ENCODE measurements at places on chromosomes 11 and 22.
A peak's percentile ranks its signal among the peaks of the same experiment; 100 is the strongest.

DNA sequence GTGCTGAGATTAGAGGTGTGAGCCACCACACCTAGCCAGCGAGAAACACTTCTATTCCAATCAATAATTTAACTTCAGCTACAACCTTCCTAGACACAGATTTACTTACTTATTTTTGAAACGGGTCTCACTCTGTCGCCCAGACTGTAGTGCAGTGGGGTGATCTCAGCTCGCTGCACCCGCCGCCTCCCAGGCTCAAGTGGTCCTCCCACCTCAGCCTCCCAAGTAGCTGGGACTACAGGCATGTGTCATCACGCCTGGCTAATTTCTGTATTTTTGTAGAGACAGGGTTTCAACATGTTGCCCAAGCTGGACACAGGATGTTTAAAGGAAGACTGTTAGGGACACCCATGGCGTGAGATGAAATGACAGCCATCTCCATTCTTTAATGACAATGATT, 61.3 kb downstream of the MICAL3 start:
- DNase-seq = no peak

GRCh38 chr11:128497061-128497775, 90.1 kb downstream of the ETS1 start:
- DNase-seq = peak; percentile 92

DNA sequence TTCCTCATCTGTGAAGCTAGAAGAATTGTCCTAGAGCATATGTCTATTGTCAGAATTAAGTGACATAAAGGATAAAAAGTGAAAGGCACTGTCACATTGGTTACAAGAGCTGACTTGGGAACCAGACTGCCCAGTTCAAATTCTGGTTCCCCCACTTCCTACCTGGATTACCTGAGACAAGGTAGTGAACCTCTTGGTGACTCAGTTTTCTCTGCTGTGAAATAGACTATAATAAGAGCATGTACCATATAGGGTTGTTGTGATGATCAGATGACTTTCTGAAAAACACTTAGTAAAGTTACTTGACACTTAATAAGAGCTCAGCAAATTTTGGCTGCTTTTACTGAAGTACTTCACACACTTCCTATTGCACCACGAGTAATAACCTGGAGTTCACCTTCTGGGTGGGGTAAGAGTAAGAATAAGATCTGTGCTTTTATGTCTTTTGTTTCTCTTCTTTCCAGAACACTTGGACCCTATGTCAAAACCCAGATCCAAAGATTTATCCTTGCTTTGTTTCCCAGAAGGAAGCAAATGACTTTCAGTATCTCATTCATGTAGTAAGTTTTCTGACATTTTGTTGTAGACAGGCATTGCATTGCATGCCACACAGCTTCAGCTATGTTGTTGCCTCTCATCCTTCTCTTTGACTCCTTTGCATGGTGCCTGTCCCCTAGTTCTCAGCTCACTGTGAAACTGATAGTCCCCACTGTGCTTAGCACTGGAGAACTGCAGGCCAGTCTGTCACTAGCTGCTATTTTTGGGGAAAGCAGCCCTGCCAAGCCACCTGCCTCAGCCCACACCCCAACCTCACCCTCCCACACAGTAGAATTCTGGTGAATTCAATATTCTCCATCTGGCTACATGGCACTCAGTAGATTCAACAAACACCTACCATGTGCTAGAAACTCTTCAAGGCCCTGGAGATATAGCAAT, 121.8 kb upstream of the POU2AF2 start:
- DNase-seq = no peak

DNA sequence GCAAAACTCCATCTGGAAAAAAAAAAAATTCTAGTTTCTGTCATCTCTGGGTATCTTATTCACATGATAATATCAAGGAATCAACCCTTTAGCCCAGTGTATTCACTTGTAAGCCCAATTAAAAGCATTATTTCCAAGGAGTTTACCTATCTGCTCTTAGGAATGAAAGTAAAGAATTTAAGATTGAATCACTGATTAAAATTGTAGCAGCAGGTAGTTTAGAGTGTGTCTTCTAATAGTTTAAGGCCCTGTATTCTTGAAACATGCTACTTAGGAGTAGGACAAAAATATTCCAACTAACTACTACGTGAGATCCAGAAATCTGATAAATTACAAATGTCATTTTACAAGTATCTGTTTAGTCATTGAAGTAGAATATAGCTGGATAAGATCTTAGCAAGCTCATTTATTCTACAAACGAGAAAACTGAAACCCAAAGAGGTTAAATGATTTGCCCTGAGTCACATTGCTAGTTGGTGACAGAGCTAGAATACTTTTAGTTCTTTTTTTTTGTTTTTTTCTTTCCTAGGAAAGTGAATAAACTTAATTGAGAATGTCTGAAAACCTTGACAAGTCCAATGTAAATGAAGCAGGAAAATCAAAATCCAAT, 4.0 kb downstream of the TCP11L1 start:
- DNase-seq = no peak

GRCh38 chr11:10918698-10919097, 60.8 kb upstream of the ZBED5 start:
- DNase-seq = no peak

DNA sequence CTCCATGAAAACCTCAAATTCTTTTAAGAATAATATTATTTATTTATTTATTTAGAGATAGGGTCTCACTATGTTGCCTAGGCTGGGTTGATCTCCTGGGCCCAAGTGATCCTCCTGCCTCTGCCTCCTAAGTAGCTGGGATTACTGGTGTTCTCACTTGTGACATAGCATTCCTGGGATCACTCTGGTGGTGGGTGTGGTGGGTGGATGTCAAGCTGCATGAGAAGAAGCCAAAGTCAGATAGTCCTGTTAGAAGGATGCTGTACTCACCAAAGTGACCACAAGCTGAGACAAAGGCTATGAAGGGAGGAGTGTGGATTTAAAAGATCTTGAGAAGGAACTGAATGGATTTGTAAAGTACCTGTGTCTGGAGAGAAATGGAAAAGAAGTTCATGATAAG, 87.9 kb upstream of the SPON1 start:
- no peak for DNase-seq

GRCh38 chr22:42873356-42873755, 16.3 kb upstream of the ARFGAP3 start:
- DNase-seq = no peak

- no peak for DNase-seq
Measured at GRCh38 chr11:106594751-106595351, 423.4 kb downstream of the GUCY1A2 start.

DNA sequence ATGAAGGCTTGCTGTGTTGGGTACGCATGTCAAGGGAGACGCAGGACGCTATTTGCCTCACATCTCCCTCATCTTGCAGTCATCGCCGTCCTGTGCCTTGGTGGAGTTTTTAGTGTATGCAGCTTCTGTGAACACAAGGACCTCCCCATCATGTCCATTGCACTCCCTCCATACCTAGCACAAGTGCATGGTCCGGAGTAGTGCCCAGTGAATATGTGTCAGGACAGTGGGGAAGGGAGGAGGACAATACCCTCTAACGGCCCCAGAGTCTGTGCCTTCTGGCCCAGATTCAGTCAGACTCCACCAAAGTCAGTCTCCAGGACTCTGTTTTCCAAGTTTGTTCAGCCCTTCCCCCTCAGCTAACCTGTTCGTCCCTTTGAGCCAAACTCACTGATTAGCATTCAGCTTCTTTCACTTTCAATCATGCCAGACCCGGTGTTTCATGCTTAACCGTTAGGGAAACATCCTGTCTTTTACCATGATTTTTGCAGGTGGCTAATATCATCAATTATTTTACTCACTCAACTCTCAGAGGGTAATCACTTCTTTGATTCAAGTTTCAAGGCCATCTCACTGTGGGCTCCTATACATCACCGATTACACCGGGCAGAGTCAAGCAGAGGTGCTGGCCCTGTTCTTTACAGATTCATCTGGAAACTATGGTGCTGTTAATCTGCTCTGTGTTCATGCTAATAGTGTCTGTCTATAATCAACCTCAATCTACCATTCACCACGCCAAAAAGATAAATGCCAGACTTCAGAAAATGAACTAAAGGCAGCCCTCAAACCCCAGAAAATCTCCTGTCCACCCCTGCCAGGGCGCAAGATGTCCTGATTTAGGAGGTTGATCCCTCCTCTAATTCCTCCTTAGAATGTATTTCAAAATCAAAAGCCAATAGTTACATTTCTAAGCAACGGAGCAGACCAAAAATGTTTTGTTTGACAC, 156.5 kb downstream of the RRAS2 start:
- no peak for DNase-seq

DNA sequence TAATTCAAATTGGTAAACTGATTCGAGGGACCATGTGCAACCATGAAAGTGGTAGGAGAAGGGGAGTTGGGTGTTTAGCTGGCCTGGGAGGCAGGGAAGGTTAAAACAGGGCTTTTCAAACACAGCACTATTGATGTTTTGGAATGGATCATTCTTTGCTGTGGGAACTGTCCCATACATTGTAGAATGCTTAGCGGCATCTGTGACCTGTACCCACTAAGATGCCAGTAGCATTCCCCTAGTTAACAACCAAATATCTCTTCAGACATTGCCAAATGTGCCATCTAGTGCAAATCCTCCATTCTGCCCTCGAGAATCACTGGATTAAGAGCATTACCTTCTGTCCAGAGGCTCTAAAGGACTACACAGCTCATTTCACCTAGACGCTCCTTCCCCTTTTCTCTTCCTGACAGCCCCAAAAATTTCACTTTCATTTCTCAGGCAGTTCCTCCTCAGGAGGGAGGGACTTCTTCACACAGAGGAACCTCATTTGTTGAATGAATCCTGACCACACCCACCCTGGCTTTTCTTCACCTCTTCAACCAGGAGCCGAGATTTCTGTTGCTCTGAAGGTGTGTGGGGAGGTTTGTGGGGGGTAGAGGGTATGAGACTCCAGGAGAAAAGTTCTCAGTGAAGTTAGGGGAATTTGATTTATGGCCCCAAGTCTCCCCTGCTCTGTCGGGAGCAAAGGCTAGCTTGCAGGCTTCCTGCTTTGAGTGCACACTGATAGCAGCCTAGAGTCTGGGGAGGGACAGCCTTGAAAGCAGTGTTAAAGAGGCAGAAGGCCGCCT, at the start of gene TRIM34:
Gene TRIM34, plus strand, starts transcription at position 513 of the 791 bp plus-strand sequence. CDS start 7,331 bp downstream, outside the sequence.
- peak; percentile 65 for DNase-seq

GRCh38 chr22:25690798-25691197, 51.2 kb upstream of the MYO18B start:
- no peak for DNase-seq

GRCh38 chr11:129943036-129943435, 47.7 kb upstream of the NFRKB start:
- no peak for DNase-seq

GRCh38 chr11:119795231-119795630, 66.2 kb upstream of the NECTIN1 start:
- no peak for DNase-seq

DNA sequence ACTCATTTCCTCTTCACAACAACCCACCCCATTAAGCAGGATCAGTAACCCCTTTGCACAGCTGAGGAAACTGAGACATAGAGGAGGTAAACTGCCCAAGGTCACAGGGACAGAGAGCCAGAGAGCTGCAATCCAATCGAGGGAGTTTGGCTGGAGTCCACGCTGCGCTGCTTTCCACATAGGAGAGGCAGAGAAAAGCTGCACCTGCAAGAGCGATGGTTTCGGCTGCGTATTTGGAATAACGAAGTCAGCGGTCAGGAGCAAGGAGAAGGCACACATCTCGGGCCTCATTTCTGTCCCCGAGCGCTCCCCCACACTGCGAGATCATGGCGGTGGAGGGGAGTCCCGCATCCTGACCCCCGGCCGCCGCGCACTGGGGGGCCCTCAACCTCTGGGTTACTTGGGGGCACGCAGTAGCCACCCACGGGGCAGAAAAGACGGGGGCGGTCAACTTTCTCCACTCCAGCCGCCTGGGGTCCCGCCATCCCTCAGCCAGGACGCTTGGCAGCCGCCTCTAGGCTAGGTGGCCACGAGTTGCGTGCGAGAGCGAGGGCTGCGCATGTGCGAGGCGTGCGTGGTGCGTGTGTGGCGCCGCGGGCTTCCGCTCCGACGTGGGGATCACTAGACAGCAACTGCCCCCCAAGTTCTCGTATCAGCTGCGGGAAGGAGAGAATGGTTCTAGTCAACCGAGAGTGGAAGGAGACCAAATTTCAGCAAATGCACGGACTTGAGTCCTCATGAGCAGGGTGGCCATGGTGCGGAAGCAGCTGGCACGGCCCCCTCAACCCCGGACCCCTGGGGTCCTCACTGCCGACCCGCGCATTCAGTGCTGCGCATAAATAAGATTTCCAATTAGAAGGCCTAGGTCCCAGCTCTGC, 42.3 kb upstream of the CLDN5 start:
- no peak for DNase-seq

Measured in kidney glomerular epithelial cell (primary cell).